ENCODE measurements at places on chromosomes 5 and 9.

DNA sequence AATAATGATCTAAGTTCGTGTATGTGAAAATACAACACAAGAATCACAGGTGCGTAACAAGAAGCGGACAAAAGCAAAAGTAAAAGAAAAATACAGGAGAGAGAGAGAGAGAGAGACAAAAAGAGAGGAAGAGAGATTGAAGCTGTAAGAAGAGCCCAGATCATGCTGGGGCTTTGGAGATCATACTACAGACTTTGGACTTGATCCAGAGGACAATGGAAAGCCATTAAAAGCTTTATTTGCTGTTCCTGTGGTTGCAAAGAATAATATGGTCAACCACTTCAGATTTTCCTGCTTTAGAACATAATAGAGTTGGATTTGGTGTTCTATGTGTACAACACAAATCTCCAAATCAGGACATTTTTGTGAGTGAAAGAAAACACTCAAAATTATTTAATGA is 561.4 kb downstream of the CAAP1 start:
- DNase-seq: no peak

DNA sequence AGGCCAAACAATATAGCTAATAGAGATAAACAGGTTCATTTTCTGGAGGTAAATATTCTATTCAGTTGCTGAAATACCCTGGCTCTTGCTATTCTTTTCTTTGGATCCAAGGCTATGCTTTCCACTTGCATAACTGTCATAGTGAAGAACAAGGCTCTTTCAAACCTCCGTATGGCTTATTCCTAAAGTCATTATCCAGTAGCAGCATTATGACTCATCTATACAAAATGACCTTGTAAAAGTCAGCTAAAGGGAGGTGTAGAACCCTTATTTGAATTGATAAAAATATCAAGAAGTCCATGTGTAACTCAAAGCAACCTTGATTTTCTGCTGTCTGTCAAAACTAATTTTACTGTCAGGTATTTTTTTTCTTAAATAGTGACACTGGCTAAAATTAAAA is 447.8 kb downstream of the PLK2 start:
- DNase-seq: no peak

DNA sequence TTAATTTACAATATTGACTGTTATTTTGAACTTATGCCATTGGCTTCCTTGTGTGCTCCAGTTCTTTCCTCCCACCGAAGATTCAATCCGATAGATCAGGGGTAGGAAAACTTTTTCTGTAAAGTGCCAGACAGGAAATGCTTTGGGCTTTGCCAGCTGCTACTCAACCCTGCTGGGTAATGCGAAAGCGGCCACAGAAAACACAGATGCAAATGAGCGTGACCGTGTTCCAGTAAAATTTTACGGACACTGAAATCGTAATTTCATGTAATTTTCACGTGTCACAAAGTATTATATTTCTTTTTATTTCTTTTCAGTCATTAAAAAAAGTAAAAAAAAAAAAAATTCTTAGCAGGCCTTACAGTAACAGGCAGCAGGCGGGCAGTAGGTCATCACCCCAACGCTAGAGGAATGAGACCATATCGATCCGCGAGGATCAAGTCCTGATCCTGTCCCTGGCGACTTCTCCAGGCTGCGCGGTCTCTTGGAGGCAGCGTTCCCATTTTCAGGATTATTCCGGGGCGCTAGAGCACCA is 599 bp downstream of the NMRK1 start:
- DNase-seq: peak; percentile 51

DNA sequence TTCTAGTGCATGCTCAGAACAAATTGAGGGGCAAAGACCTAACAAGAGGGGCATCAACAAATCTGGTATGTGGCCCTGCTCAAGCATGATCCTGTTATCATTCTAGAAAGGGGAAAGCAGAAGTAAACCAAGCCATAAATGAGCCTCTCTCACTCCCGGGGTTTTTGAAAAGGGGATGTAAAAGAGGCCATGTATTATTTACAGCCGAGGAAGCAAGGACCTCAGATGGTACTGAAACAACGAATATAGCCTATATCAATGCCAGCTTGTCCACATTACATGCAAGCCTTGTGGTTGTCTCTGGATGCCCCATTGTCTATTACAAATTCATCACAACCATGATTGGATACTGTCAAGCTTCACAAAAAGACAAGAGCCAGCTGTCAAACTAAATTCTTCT is 211.3 kb downstream of the DCP2 start:
- DNase-seq: no peak

DNA sequence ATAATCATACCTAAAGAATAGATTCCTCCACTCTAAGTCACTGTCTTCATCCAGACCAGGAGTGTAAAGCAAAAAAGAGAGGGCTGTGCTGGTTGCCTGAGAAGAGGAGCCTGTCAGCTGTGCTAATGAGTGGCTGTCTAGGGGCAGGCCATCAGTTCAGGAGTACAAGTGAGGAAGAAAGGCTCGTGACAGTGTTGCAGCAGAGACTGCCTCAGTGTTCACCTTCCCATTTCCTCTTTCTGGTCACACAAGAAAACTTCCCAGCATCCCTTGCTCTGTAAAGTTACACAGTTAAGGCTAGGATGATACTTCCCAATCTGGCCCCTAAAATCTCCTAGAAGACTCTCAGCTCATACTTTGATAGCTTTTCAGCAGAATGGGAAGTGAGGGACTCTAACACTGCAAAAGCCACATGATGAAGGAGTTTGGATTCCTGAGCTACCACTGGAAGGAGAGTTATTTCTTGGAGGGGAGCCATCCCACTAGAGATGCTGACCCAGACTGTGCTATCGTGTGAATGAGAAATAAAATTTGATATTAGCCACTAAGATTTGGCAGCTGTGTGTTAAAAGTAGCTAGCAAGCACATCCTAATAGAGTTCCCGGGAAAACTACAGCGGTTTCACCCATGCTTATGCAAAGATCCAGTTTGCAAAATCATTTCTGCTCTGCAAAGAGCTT is 67.1 kb downstream of the ADAMTS12 start:
- DNase-seq: no peak

GRCh38 chr5:102762562-102763227 is 7.6 kb downstream of the PAM start:
- DNase-seq: no peak

- no peak for DNase-seq
These were observed 162.0 kb downstream of the RGS3 start for GRCh38 chr9:113625486-113625885.

- DNase-seq: no peak
These were observed 113.2 kb upstream of the RANBP3L start for GRCh38 chr5:36414869-36415282.

DNA sequence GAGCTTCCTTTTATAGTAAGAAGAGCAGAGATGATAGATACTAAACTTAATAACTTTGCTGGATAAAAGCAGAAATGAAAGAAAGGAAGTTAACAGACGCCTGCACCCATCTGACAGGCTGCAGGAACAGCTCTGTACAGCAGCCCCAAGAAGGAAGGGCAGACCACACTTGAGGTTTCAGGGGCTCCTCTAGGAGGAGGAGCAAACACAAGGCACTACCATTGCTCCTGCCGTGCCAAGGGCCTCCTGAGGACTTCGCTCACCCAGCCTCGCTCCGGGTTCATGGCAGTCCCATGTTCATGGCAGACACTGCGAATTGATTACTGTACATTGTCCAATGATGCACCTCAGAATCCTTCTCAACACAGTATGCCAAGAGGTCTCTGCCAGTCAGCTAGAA is 85.1 kb downstream of the AMBP start:
- DNase-seq: no peak

DNA sequence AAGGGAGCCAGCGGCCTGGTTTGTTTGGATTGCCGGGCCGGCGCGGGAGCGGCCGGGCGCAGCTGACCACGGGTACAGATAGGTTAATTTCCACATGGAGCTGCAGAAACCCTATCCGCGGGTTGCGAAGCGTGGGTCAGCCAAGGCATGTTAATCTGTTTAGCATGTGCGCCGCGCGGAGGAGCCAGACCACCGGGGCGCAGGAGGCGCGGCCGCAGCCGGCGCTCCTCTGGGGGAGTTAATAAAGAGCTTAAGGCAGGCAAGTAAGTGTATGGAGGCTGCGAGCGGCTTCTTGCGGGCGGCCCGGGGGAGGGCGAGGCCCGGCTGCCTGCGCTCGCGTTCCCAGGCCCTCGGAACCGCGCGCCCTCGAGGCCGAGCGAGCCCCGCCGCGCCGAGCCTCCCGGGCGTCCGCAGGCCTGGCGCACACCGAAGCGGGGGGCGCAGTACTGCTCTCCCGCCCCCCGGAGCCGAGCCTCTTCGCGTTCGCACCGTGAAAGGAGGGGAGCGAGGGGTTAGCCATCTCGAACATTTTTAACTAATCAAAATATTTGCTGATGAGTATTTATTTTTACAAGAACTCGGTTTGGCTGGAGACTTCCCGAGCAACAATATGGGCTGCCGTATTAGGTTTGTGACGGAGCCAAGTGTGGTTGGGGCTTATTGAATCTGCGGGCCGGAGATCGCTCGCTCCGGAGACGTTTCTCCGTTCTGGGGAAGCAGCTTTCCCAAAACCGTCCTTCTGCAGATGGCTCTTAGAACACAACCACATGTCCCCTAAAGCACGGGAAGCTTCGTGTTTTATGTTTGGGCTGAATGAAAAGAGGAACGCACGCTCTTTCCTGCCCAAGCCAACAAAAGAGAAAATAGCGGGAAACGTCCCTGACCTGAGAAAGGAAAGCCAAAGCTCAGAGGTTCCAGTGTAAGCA is 28.8 kb downstream of the FOXD1 start:
- no peak for DNase-seq

GRCh38 chr9:136122425-136123383 is 4.0 kb upstream of the TMEM250 start:
- DNase-seq: peak; percentile 80

DNA sequence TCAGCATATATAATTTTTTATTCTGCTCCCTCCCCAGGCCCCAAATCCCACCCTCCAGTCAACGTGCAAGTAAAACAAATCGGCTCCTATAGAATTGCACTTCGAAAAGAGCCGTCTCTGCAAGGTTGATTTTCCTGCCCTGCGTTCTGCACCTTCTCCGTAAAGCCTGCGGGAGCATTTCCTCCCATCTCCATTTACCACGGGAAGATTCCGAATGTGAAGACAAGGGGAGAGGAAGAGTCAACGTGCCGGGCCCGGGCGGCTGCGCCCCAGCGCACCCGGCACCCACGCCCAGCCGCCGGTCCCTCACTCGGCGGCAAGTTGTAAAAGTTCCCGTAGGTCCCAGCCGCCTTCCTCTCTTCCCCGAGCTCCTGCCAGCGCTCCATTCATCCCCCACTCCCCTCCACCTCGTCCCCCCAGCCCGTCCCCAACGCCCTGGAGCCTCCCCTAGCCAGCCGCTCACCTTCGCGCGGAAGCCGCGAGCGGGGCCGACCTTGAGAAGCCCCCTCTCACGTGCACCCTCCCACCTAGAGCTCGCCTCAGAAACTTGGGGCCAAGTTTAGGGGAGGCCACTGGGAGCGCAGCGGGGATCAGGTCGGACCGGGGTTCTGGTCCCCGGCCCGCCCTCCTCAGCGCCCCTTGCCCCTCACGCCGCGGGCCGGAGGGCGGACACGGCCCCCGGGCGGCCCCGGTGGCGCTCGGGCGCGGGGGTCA is 431 bp downstream of the BNC2 start:
- no peak for DNase-seq

DNA sequence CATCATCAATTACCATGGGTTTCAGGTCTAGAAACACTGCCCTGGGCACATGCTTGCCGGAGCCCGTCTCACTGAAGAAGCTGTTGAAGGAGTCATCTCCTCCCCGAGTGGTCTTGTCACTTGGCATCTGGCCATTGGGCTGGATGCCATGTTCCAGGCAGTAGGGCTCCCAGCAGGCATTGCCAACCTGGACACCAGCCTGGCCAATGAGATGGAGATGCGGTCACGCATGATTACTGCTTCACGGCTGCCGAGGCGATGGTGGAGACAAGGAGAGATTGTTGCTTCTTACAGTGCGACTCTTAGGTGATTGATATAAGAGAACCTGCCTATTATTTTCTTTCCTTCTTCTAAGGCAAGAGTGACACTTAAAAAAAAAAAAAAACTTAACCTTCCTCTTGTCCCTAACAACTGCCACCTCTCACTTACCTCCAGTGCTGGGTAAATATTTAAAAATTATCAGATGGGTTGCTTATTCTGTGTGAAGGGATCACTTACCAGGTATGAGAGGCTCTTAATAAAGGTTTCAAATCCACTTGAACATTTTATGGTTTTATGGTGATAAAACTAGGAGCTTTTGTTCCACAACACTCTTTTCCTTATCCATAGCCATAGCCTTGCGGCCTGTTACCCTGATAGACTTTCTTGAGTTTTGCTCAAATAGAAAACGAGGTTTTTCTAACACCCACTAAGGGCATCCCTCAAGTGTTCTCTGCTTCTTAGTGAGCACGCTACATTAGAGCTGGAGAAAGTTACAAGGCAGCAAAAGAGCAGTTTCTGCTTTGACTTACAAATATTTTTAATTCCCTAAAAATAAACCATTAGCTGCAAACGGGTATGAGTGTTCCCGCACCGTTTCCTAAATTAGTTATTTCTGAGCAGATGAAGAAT is 41.2 kb downstream of the NIM1K start:
- DNase-seq: no peak

DNA sequence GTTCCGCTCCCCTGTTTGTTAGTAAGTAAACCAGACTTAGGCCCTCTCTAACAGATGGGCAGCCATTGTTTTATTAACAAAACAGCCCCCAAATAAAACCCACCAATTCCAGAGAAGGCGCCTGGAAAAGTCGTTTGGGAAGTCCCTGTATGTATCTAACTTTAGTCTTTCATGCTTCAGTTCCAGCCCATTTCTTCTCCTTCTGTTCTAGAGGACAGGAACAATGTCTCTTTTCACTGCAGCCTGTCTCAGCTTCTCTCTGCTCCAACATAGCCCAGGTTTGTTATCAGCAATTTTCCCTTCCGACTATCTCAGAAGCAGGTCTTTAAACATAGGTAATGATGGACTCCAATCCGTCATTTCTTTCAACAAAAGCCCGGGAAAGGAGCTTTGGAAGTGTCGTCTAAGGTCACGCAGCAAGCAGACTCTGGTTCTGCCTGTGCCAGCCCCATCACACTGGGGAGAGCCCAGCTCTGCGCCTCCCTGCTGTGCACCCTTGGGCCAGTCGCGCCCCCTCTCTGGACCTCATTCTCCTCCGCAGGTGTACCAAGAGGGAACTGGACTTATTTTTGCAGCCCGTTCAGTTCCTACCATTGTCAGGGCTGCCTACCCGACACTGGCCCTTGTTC is 9.6 kb upstream of the AKNA start:
- DNase-seq: no peak

DNA sequence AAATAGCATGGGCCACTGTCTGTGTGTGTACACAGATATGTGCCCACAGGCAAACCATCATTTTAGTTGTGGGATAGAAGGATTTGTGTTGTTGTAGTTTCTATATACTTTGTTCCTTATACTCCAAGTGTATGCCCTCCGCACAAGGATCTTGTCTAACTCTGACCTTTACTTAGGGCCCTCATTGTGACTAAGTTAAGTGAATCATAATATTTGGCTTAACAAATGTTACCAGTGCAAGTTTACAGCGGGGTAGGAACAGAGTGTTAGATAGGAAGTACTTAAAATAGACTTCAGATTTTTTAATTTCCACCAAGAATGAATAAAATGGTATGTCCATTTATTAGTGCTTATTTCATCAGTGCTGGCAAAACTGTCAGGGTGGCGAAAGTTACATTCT is 29.5 kb upstream of the CYFIP2 start:
- no peak for DNase-seq

Measured in CD4-positive, alpha-beta T cell treated with Interleukin-12 subunit alpha and Interleukin-12 subunit beta, for 1 hour (primary cell).